Uterus (tissue), 4 donors: ENCODE measurements at places on chromosomes 12 and 14.
A peak's percentile ranks its signal among the peaks of the same experiment; 100 is the strongest.

DNA sequence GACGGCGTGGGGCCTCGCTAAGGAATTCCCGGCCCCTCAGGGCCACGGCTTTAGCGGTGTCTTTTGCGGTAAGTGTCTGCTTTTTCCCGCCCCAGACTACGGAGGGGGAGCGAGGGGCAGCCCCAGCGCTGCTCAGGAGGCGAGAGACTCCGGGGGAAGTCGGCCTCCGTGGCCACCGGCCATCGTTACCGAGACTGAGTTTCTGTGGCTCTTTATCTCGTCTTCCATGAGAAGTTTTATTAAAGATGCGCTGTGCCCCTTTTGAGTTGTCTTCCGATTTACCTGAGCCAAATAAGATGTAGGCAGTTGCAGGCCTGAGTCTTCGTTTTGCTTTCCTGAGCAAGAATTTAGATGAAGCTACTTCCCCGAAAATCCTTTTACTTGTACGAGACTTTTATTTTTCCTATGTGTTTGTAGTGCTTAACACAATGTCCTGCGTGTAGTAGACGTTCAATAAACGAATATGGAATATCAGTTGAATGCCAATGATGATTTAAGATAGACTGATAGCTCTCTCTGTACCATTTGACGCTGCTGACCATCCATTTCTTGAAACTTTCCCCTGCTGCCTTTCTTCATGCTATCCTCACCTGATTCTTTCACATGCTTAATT is 462 bp downstream of the SRP54 start:
- no peak for DNase-seq

DNA sequence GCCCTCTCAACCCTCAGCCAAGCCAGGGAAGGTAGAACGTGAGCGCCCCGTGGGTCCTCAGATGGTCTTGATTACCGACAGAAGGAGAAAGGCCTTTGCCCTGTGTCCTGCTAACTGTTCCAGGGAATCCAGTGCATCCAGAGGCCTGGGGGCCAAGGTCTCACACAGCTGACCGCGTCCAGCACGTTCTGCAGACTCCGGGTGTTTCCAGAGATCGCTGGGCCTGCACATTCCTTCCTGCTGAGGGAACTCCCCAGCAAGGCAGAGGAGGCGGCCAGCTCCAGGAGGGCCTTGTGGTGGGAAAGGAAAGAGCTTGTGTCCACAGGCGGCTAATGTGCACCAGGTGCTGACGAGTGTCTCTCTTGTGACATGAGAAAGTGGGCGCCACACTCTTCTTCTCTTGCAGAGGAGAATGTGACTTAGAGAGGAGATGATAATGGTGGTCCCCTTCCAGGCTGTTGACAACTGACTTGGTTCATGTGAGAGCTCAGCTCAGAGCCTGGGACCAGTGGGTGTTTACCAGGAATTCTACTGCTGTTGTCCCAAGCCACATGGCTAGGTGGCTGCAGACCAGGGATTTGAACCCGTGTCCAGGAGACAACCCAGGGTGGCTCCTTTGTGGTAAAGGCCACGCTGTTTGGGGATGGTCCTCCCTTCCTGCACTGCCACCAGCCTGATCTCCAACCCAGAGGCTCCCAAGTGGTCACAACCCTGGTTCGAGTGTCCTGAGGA is 46.8 kb upstream of the DLK1 start:
- DNase-seq: peak; percentile 73

DNA sequence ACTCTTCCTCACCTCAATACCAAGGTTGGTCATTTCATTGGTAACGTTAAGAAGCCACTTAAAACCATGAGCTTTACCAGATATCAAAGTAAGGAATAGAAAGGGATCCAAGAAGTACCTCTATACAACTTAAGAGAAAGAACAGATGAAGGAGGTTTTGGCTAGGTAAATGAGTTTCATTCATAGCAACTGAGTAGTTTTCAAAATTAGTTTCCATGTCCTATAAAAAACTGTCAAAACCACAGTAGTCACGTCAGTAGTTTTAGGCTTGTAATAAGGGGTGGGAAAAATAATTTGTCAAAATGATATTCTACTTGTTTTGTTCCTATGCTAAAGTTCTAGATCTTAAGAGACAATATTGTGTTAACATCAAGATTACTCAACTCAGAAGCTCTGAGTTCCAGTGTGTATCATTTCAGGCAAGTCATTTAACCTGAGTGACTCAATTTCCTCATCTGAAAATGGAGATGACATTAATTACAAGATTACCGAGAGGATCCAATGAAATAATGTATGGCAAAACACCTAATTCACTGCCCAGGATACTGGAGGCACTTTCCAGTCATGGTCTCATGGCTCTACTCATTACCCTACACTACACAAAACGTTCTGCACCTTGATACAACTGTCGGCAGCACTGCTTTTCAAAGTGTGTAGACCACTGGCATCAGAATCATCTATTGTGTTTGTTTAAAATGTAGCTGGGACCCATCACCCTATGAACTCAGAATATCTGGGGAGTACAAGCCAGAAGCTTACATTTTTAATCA is 24.1 kb upstream of the SLC6A13 start:
- no peak for DNase-seq

- no peak for DNase-seq
Measured at GRCh38 chr12:66190519-66191370, 1.7 kb downstream of the IRAK3 start.

GRCh38 chr14:99176156-99176945 is 95.6 kb downstream of the BCL11B start:
- no peak for DNase-seq

- DNase-seq: no peak
Measured at GRCh38 chr12:100651694-100652093, 78.2 kb downstream of the GAS2L3 start.

DNA sequence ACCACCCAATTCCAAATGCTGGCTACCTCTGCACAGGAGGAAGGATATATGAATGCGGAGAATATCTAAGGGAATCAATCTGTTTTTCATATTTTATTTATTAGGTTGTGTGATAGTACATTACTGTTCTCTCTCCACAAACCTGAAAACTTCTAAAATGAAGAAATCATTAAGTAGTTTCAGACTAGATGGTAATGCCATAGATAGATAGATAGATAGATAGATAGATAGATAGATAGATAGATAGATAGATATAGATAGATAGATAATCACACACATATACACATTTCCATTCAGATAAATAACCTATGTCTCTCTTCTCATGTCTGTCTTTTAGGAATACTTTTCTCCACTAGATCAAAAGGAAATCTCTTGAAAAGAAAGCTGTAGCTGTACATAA is 126.1 kb upstream of the TSPAN8 start:
- DNase-seq: no peak

- DNase-seq: no peak
Measured at GRCh38 chr12:16155938-16156337, 121.5 kb downstream of the SLC15A5 start.

DNA sequence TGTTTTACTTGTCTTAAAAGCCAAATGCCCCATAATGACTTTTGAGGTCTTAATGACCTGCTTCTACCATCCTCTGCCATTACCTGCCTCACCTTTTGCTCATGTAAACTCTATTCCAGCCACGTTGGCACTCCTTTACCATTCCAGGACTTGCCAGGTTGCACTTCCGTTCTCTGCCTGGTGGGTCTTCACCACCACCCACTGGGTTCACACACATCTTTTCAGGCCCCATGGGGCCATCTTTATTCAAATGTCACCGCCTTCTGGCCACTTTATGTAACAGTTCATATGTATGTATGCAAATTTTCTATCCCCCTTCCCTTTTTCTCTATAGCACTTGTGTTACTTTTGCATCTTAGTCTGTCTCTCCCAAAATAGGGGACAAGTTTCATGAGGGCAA is 57.7 kb downstream of the ATP2A2 start:
- DNase-seq: no peak

DNA sequence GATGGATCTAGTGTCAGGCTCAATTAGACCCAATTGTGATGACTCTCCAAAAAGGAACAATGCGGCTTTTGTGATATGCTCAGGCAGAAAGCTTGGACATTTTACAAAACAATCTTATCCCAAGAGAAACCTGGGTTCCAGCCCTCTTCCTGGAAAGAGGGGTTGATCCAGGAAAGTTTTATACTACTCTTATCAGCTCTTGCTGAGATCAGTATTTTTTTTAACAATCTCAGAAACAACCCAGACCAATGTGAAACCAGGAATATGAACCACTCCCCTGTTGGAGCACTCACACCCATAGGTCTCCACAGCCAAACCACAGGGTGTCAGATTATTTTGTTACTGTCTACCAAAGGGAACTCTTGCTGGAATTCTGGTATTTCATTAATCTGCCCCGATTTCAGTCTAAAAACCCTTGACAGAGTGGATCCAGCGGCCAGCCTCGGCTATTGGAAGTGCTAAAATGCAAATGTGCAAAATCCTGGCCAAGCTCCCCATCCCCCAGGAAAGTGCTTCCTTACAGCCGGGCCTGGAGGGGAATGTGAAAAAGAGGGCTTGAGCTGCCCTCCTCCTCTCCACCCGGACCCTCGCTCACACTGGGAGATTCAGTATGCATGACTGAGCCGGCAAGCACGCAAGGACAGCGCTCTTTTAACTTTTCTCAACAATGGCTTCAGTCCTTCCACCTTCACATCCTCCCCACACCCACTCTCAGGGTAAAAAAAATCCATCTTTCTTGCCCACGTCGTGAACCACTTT is 4.0 kb downstream of the FBXL14 start:
- DNase-seq: no peak

DNA sequence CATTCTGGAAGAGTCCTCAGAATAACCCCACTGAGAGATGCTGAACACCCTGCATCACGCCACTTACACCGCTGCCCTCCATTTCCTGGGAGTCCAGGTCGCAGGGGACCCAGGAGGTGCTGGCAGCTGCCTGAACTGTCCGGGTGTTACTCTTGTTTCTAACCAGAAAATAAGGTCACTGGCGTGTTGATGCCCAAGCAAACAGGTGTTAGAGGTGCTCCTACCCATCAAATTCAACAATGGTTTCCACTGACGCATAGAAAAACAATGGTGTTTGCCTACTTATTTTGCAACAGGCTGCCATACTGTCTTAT is 23.8 kb downstream of the PITPNM2 start:
- no peak for DNase-seq

GRCh38 chr12:87227162-87227561 is 802.0 kb downstream of the C12orf50 start:
- no peak for DNase-seq

DNA sequence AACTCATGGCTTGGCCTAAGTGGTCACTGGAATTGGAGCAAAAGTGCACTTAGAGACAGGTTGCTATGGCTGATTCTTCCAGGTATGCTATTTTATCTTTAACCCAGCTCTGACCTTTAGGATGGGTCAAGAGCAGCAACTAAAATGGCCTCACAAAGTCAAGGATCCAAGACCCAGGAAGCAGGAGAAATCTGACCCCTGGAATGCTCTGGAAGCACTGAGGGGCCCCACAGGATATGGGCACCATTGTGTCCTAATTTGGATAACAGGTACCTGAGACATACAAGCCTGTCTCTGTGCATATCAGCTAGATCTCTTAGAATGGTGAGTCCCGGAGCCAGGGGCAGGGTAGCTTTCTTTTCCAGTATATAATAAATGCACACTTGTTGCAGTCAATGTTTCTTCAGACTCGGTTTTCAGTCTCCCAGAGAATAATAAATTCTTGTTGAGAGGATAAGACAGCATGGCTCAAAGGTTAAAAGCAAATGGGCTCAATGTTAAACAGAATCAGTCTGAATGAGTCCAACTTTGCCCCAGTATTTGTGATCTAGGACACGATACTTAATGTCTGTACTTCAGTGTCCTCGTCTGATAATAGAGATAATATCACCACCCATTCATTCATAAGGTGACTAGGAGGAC is 29.3 kb upstream of the TMCC3 start:
- DNase-seq: no peak
